ENCODE measurements at places on chromosomes 5 and 9. TPM values are rescaled to one million over a fixed set of nuclear protein-coding genes. Genes with fewer than 3 reads are reported as not detected.

DNA sequence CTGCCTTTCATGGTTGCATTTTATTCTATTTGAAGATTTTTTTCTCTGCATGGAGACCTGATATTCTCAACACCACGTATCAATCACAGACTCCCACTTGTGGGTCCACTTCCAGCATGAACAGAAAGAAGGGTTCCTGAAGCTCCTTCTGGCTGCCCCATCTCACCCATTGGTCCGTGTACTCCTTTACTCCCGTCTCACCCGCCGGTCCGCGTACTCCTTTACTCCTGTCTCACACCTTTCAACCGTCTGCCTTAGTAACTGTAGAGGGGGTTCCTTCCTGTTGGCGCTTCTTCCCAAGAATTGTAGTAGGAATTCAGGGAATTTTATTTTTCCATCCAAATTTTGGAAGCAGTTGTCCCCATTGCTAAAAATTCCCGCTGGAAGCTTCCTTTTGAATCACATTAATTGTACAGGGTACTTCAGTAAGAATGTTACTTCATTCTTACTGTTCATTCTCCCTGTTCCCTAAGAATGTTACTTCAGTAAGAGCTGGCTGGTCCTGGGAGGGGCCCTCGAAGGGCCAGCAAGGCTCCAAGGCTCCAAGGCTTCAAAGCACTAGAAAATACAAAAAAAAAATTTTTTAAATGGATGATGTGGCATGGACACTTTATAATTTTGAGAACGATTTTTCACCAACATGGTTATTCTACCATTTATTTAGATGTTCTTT, 3.9 kb upstream of the LPCAT1 start:
- H3K4me3 ChIP-seq, result no peak overlapping the region
- H3K4me1 ChIP-seq, result peaks cover 4% of the 10 kb centered on the region
- H3K27ac ChIP-seq, result no peak overlapping the region
- H3K27me3 ChIP-seq, result no peaks in the 10 kb centered on the region
- H3K36me3 ChIP-seq, result no peaks in the 10 kb centered on the region

DNA sequence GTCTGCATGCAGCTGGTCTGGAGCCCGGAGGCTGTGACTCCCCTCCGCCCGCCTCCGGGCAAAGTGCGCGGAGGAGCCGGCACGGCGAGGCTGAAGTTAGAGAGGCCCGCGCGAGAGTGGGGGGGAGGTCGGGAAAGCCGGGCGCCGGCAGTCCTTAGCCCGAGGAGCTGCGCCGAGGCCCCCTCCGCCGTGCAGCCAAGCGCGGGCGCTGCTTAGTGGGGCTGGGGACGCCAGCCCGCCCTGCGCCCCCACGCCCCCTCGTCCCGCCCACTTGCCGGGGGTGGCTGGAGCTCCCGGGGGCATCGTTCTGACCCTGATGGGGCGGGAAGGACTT, 403 bp downstream of the NINJ1 start:
- H3K4me1 ChIP-seq, result peaks cover 13% of the 10 kb centered on the region
- DNase-seq, result peak; percentile 96
- no peaks in the 10 kb centered on the region for H3K36me3 ChIP-seq

DNA sequence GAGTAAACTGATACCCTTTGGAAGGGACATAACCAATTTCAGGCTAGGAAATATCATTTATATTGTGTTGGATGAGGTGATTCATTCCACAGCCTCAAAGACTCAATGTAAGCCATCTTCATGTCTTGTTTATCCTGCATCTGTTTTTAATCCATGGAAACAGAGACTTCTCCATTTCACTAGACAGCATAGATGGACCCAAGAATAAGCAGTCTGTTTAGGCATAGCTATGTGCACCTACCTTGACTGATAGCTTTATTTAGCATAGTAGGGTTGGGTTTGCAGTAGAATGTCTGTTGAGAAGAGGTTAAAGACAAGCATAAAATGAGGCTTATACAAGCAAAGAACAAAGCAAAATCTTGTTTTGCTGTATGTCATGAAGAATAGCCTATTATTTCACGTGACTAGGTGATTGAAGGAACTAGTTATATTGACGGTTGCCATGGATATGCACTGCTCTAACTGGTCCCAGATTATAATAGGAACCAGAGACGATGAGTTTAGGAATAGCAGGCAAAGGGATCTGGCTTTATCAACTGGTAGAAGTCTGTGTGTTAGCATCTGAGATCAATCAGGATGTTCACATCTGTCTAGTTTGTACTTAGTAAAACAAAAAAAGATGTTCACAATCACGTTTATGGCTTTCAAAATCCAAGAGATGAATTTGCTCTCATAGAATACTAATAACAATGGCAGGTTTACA, 154.8 kb upstream of the KLF9 start:
- H3K27ac ChIP-seq, result no peak overlapping the region
- peaks cover 5% of the 10 kb centered on the region for H3K4me1 ChIP-seq
- H3K4me3 ChIP-seq, result no peak overlapping the region

The DBH gene
- not detected for polyA plus RNA-seq

DNA sequence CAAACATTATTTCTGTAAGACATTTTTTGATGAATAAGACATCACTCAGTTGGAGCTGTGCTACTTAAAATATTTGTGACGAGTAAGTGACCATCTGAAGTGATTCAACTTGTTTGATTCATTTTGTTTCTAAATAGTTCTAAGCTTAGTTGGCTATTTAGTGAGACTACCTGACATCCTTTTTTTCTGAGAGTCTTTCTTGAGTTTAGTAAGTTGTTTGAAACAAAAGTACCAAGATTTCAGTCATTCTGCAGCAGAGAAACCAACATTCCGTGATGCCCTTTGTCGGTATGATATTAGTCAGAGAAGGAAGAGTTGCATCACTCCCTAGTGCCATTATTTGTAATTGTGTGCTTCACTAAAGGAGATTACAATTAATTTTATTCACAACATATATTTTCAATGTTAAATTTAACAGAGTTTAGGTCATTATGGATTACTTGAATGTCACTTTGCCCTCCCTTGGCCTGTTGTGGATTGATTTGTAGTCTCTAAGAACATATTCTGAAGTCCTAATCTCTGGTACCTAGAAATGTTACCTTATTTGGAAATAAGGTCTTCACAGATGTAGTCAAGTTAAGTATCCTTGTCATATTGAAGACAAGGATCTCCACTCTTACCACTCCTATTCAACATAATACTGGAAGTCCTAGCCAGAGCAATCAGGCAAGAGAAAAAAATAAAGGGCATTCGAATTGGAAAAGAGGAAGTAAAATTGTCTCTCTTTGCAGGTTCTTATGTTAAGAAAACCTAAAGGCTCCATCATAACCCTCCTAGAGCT, 212.2 kb downstream of the PCSK1 start:
- no peaks in the 10 kb centered on the region for H3K27me3 ChIP-seq
- peaks cover 35% of the 10 kb centered on the region for H3K4me1 ChIP-seq
- no peaks in the 10 kb centered on the region for H3K36me3 ChIP-seq

GRCh38 chr5:143347046-143347445, 56.4 kb downstream of the NR3C1 start:
- no peak overlapping the region for H3K4me3 ChIP-seq
- peaks cover 72% of the 10 kb centered on the region for H3K4me1 ChIP-seq
- peak overlapping the region; percentile 75 for H3K27ac ChIP-seq
- peak; percentile 13 for DNase-seq
- peaks cover 8% of the 10 kb centered on the region for H3K36me3 ChIP-seq

- DNase-seq, result peak; percentile 29
- no peak overlapping the region for H3K27ac ChIP-seq
- H3K4me1 ChIP-seq, result no peaks in the 10 kb centered on the region
- no peak overlapping the region for H3K4me3 ChIP-seq
Measured at GRCh38 chr5:151384106-151384505, 36.7 kb upstream of the SLC36A2 start.

DNA sequence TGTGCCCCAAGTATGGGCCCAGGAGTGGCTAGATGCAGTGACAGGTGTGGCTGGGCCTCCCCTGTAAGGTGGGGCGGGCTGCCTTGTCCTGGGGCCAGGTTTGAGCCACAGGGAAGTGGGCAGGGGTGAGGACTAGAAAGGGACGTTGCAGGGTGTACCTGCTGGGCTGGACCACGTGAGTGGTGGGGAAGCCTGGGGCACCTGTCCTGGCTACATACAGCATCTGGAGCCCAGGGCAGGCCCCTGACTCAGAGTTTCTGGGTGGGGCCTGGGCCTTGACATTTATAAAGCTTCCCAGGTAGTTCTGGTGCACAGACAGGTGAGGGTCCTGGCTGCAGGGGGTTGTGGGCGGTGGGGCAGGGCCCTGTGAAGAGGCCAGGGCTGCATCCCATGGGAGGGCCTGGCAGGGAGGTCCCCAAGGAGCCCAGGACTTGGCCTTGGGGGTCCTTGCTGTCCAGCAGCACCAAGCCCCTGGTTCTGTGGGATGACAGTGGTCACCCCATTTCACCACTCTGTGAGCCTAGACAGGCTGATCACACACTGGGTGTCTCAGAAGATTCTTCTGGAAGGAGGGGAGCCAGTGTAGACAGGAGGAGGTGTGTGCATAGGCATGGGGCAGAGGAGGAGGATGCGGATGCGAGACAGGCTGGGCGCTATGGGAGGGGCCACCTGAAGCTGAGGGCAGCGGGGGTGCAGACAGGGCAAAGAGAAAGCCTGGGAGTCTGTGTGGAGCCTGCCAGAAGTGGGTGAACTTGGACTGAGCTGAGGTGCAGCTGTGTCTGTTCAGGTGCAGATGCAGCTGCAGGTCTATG, 94.0 kb downstream of the PHF2 start:
- no peaks in the 10 kb centered on the region for H3K27me3 ChIP-seq
- no peaks in the 10 kb centered on the region for H3K36me3 ChIP-seq
- H3K27ac ChIP-seq, result no peak overlapping the region
- no peaks in the 10 kb centered on the region for H3K4me1 ChIP-seq

DNA sequence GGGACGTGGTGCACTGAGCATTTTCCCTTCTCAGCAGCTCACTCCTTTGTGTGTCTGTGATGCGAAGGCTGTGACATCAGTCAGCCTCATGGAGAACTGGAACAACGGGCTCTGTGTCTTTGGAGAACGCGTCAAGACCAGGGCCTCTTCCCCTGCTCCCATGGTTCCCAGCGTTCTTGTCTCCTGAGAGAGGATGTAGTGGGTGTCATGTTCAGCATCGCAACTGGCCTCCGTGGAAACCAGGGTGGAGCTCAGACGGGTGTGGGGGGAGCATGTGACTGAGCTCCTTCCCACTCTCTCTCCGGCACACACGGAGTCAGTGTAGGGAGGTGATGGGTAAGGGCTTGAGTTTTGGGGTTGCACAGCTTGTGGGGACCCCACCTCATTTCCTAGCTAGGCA, 59.7 kb downstream of the TENT4A start:
- no peak overlapping the region for H3K27ac ChIP-seq
- H3K27me3 ChIP-seq, result no peaks in the 10 kb centered on the region
- H3K36me3 ChIP-seq, result no peaks in the 10 kb centered on the region

The PCDHGA12 gene
- 8.5 TPM for polyA plus RNA-seq

- H3K4me3 ChIP-seq, result no peak overlapping the region
- no peaks in the 10 kb centered on the region for H3K36me3 ChIP-seq
- peak; percentile 44 for DNase-seq
Measured at GRCh38 chr9:26723486-26723885, 169.1 kb downstream of the CAAP1 start.

The F2RL1 gene
- 1.6 TPM for polyA plus RNA-seq

GRCh38 chr5:74617202-74617601, 23.3 kb downstream of the ENC1 start:
- H3K36me3 ChIP-seq, result no peaks in the 10 kb centered on the region
- no peak for DNase-seq
- H3K27ac ChIP-seq, result no peak overlapping the region
- no peaks in the 10 kb centered on the region for H3K27me3 ChIP-seq

The KIF3A gene
- 18.8 TPM for polyA plus RNA-seq

DNA sequence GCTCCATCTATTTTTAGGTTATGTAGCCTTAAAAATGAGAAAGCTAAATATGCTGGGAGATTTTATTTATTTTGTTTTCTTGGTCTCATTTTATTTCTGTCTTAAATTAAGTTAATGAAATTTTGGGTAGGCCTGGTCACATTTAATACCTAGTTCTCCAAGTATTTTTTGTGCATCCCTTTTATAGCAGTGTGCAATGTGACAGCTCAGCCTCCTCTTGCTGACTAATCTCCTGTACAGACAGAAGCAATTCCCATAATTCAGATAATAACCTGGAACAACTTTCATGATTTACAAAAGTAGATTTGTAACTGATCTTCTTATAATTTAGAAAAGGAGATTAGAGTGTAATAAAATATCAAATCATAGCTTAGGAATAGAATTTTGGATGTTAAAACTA, 403.9 kb downstream of the ADGRV1 start:
- H3K27ac ChIP-seq, result no peak overlapping the region
- H3K36me3 ChIP-seq, result no peaks in the 10 kb centered on the region
- no peak overlapping the region for H3K4me3 ChIP-seq
- peaks cover 58% of the 10 kb centered on the region for H3K27me3 ChIP-seq
- H3K4me1 ChIP-seq, result no peaks in the 10 kb centered on the region

DNA sequence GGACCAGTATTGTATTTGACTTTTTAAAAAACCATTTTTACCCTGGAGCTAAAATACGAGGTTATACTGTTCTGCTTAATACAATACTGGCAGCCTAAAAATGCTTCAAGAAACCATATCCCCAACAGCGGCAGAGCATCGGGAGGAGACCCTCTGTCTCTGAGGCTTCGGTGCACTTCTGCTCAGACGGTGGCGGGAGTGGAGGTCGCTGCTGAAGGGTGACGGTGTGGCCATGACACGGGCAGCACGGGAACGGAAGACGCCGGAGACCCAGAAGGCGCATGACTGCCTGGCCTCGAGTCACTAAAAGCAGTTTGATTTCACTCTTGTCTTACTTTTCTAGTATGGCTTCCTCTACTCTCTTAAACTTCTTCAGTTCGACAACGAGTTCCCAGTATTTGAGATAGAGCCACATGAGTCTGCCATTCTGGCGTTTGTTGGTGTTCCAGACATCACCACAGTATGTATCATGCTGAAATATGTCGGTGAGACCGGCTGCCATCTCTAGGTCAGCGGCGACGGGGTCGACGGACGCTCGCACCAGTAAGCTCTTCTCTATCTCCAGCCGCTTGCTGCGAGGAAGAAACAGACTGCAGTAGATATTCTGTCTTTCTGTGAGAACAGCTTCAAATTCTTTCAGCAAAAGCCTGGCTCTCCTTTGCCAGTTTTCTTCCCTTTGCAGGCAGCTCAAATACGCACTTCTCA, 12.8 kb downstream of the CCDC127 start:
- no peak overlapping the region for H3K4me3 ChIP-seq
- H3K36me3 ChIP-seq, result peaks cover 11% of the 10 kb centered on the region
- no peaks in the 10 kb centered on the region for H3K27me3 ChIP-seq
- no peaks in the 10 kb centered on the region for H3K4me1 ChIP-seq

GRCh38 chr9:134553996-134554372, 87.6 kb upstream of the COL5A1 start:
- no peaks in the 10 kb centered on the region for H3K36me3 ChIP-seq
- no peak for DNase-seq
- H3K27ac ChIP-seq, result no peak overlapping the region
- no peaks in the 10 kb centered on the region for H3K27me3 ChIP-seq
- H3K4me3 ChIP-seq, result no peak overlapping the region

GRCh38 chr9:35617548-35617947, 665 bp downstream of the CD72 start:
- H3K4me3 ChIP-seq, result peak overlapping the region; percentile 65
- no peaks in the 10 kb centered on the region for H3K4me1 ChIP-seq
- H3K36me3 ChIP-seq, result no peaks in the 10 kb centered on the region
- no peak for DNase-seq

The RNF183 gene
- not detected for polyA plus RNA-seq
